ENCODE measurements at places on chromosomes 13 and 19. TPM values are rescaled to one million over a fixed set of nuclear protein-coding genes. Genes with fewer than 3 reads are reported as not detected.

Gene RNF225
- total RNA-seq: not detected

Gene FDX2
- 5.8 TPM for total RNA-seq

Gene SRRM5
- 0.08 TPM for total RNA-seq

Gene LGALS7B
- not detected for total RNA-seq

Gene ZNF441
- 7.4 TPM for total RNA-seq

- DNase-seq: peak; percentile 57
Measured at GRCh38 chr13:28058866-28059613, 41.3 kb downstream of the FLT3 start.

DNA sequence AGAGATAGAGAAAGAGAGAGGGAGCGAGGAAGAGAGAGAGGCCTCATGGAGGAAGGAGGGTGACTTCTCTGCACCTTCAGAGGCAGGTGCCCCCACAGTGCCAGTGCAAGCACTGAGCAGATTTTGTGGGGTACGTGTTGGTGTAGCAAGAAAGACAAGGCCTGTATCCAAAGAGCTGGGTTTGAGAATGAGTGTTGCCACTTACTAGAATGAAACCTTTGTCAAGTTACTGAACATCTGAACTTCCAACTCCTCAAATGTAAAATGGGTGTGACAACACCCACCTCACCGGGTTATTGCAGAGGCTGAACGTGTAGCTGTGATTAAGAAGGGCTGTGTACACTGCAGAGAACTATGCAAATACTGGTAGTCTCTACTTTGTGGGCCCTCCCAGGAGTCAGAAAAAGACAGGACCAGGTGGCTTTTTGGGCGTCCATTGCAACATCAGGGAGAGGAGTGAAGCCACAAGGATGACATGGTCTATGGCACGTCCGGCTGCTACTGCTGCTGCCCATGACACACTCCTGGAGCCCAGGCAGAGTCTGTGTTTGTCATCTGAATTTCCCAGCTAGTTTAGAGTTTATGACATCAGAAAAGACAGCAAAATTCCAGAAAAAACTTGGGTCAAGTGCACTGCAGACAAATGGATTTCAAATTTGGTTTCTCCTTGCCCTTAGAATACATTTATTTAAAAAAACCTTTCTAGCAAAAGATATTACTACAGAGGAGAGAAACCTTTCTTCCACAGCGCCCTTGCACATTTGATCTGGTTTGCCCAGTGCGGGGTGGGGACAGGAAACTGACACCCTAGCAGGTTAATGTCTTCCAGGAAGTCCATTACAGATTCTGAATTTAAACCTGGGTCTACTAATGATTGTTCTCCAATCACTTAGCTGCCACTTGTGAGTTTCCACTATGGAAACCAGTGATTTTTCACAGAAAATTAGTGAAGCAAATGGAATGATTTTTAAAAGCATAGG, 54.0 kb upstream of the ATP12A start:
- no peak for DNase-seq

DNA sequence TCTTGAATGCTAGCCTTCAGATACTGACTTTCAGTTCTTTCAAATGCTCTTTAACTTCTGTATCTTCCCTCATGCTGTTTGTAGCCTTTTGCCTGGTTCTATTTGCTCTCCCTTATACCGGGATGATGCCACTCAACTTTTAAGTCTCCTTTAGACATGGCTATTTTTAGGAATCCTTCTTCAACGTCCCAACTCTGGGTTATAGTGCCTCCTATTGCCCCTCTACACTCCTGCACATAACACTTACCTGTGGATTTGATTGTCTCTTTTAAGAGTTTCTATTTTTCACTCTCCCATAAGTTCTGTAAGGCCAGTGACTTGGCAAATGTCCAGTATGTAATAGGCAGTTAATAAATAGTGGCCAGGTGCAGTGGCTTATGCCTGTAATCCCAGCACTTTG, 343.0 kb downstream of the KLF5 start:
- no peak for DNase-seq

Data from liver (tissue), 10 donors.